ENCODE measurements at places on chromosomes 4 and X. TPM values are rescaled to one million over a fixed set of nuclear protein-coding genes. Genes with fewer than 3 reads are reported as not detected.

DNA sequence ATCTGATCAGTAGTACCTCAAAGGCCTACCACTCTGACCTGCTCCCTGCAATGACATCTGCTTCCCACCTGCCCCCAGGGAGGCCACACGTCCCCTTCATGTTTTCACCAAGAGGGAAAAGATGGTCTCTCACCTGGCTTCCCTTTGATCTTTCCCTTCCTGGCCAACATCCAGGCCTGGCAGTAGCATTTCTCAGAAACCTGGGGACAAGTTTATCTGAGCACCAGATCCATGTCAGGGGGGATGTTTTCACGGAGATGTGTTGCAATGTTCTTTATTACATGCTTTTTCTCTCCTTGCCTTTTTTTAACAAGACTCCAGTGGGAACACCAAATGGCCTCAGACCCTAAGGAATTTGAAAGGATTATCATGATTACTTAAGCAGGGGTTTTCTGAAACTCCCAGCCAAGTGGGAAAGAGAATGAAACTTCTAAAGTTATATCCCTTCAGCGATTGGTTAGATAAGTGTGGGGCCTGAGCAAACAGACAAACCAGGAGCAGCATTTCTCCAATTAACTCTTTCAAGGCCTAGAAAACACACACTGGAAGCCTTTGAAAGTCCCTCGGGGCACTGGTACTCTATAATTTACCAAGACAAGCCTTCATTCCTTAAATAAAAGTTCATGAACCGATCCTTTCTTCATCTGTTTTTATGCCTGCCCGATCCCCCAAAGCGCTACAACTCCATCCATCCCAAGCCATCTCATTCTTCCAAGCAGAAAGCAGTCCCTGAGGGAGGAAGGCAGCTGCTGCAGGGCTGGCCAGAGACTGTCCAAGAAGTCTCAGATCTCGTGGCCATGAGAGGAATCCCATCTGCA lies 94.1 kb downstream of the BCOR start:
- DNase-seq, result no peak

- no peak for DNase-seq
Observed at GRCh38 chr4:7590899-7591298, 156.2 kb upstream of the PSAPL1 start.

GRCh38 chr4:103753868-103754653 lies 34.3 kb upstream of the TACR3 start:
- DNase-seq, result no peak

- DNase-seq, result no peak
Observed at GRCh38 chrX:110056419-110056818, 53.5 kb downstream of the TMEM164 start.

DNA sequence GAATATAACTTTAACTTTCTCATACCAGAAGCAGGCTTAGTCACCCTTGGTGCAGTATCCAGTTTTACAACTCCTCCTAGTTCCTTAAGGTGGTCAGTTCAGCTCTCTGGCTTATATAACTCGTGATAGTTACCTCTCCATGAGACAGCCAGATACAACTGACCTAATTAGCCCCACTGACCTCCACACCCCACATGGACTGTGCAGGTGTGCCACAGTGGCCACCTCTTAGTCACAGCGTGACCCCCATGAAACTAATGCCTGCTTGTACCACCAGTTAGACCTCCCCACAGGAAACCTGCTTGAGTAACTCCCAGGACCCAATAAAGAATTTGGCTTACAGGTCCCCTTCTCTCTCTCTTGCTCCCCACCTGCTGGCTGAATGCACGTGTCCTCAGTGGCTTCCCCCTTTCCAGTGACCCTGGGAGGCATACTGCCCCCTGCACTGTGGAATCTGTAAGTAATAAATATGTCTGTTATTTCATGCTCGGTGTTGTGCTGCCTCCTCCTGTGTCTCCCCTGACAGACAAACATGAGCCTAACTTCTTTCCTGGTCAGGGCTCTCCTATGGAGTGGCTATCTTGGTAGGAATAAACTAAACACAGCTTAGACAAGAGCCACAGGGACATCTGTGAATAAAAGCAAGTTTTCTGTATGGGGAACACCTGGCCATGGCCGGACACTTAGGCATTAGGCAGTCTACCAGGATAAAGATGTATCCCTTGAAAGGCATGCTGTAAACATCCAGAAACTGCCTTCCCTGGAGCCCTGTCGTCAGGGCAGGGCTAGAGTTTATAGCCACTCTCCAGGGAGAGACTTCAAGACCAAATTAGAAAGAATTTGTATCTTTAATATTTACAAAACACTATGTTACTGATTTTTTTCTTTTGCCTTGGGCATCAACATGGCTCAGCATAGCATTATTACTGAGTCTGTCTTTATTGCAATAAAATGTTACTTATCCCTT lies 209.7 kb upstream of the BOD1L1 start:
- DNase-seq, result no peak

- no peak for DNase-seq
Observed at GRCh38 chrX:71546879-71547278, 14.0 kb downstream of the OGT start.

Gene STK32B
- total RNA-seq, result 24.2 TPM

Gene TMPRSS11B
- not detected for total RNA-seq

DNA sequence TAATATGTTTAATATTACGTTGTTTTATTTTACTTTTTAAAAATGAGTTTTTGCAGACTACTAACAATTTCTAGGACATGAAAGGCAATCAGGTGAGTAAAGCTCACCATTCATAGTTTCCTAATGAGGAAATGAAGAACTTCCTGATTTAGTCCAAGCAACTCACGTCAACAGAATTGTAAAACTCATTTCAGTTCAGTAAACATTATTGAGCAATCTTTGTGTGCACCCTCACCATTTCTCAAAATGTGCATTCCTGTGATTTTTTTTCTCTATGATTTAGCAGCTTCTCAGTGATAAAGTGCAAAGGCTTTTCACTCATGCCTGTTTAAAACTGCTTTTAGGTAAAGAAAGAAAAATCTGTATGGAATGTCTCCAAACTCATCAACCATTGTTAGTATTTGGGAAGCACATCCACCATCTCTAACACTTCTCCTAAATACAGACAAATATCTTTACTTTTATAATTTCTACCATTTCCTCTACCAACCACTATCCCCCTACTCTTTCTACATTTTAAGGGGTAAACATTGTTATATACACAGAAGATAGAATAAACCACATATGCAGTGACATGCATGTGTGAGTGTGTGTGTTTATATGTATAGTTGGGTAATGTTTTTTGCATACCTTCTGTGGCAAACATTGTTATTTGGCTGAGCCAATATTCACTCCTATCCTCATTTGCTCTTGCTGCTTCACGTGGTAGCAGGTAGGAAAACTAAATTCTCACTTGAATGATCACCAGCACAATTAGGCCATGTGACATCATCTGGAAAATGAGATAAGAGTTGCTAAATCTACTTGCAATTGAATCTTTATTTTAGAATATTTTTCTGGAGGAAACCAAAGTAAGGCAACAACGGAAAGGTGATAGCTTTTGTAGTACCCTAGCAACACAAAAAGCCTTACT lies 54.7 kb upstream of the PRDM8 start:
- DNase-seq, result peak; percentile 16

Gene USP51
- 1.9 TPM for total RNA-seq

DNA sequence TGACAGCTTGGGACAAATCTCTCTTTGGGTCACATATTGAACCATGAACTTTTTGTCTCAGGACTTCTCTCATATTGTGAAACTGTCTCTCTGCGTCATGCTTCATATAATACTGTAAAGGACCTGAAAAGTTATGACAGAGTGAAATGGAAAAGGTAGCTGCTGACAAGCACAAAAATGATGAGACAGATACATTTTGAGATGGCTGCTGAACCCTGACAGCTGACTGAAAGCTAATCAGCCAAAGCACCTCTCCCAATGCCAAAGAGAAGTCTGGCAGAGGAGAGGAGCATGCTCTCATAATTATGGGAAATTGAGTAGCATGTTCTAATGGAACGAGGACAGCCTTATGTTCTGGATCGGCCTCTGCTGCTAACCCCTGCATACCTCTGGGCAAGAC lies 873.4 kb upstream of the ADGRL3 start:
- no peak for DNase-seq

Gene VCX3B
- total RNA-seq, result not detected

DNA sequence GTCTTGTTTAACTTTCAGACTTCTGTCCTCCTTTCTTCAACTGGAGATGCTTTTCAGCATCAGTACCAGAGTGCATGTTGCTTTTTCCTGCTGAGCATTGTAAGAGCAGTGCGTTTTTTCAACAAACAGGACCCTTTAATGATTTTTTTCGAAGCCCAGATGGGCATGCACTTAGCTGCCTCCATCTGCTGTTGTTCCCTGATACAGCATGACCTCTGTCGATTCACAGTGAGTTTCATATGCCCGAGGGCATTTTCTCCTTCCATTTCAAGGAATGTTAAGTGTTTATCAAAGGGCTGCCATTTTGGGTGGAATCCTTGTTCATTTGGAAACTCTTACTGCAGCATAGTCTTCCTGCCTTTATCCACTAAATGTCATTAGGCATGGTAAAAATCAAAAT lies 428.6 kb downstream of the DTHD1 start:
- DNase-seq, result no peak

Gene FGA
- not detected for total RNA-seq

DNA sequence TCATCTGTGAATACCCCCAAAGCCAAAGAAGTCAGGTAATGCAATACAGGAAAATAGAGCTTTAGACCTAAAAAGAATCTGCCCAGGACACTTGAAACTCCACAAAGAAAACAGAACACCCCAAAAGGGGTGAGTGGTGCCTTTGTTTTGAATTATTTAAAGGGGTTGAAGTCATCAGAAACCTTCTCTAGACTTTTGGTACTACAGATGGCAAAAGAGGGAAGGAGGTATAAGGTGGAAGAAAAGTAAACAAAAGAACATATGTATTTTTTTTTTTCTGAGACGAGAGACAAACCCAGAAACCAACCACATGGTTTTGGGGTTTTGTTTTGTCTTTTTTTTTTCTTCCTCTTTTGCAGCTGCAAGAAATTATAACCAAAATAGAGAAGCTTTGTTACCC lies 1477.8 kb downstream of the C4orf33 start:
- no peak for DNase-seq

GRCh38 chrX:15675490-15675921 lies 10.9 kb upstream of the CLTRN start:
- peak; percentile 80 for DNase-seq

GRCh38 chr4:14596028-14596427 lies 406.3 kb upstream of the CPEB2 start:
- DNase-seq, result no peak

Gene H2BW1
- total RNA-seq, result not detected

- no peak for DNase-seq
Observed at GRCh38 chrX:113473418-113473817, 632.8 kb upstream of the AMOT start.

DNA sequence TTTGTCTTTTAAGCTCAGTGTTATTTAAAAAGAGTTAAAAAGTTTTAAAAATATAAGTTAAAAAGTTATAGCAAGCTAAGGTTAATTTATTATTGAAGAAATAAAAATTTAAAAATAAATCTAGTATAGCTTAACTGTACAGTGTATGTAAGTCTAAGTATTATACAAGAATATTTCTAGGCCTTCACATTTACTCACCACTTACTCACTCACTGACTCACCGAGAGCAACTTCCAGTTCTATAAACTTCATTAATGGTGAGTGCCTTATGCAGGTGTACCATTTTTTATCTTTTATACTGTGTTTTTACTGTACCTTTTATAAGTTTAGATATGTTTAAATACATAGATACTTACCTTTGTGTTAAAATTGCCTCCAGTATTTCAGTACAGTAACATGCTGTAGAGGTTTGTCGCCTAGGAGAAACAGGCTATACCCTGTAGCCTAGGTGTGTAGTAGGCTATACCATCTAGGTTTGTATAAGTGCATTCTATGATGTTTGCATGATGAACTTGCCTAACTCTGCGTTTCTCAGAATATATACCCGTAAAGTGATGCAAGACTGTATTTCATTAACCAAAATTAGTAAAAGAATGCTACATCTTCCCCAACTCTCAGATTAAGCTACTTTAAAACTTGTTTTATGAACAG lies 202.9 kb downstream of the CFAP299 start:
- no peak for DNase-seq

DNA sequence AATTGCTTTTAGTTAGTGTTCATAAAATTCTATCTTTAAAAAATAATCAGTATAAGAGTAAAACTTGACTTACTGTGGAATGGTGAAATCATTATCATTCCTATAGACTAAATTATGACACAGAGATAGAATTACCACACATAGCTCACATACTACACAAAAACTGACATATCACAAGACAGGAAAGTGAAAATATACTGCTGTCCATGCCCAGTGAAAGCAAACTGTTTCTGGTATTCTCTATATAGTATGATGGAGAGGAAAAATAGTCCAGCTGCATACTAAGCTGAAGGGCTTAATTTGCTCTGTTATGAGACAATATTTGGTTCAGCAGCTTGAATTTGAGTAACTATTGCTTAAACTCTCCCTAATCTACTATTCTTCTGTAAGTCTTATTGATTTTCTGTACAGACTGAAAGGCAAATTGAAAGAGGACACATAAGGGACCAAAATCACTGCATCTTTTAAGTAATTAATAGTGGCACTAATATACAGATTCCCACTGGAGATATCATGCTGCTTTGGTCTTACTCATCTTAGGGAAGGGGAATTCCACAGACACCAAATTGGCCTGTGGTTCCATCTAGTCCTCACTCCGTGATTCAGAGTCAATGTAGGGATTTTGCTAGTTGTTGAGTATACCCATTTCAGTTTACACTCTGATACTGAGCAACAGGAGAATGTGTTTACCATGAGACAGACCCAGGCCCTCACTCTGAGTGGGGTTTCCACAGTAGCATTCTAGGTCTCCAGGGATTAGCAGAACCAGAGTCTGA lies 47.4 kb upstream of the AGA start:
- no peak for DNase-seq

Gene TBC1D9
- total RNA-seq, result 76.6 TPM

Gene PLP1
- not detected for total RNA-seq

DNA sequence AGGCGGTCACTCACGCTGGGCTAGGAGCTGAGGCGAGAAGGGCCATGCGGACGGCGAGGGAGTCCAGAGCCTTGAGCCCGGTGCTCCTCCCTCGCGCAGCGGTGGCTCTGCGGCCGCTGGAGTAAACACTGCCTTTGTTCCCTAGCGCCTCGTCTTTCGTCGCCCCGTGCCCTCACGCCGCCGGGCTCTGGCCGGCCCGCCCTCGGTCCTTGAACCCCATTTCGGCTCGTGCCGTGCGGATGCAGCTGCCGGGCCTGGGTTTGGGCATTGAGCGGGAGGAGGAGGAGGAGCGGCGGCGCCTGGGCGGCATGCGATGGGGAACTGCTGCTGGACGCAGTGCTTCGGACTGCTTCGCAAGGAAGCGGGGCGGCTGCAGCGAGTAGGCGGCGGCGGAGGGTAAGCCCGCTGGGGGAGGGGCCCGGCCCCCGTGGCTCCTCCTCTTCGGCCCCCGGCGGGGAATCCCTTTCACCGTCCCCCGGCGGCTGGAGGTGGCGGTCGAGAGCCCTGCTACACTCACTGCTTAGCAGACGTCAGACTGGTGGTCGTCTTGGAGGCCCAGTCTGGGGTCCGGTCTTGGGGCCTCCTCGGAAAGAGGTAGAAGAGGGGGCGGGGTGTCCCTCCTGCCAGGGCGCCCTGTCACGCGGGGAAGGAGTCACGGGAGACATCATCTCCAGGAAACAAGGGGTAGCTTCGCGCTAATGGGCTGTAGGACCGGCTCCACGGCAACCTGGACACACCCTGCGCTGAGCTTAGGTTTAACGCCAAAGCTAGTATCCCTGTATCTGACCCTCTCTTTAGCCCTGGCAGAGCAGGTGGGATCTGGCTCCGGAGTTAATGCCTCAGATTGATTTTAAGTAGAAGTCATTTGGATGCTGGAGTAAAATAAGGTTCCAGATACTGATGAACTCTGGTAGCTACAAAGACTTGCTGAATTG lies at the start of gene AP1AR:
Gene AP1AR (plus strand): TSS at position 9 of the 935 bp plus-strand sequence. CDS start 305 bp downstream, at position 314.
- peak; percentile 85 for DNase-seq

GRCh38 chr4:33187035-33187434 lies 2466.9 kb downstream of the PCDH7 start:
- DNase-seq, result no peak

- DNase-seq, result no peak
Observed at GRCh38 chr4:4994312-4995097, 24.8 kb downstream of the CYTL1 start.

Measured in dermis blood vessel endothelial cell (primary cell).